CD14-positive monocyte (primary cell): ENCODE measurements at places on chromosomes 2 and 18.

DNA sequence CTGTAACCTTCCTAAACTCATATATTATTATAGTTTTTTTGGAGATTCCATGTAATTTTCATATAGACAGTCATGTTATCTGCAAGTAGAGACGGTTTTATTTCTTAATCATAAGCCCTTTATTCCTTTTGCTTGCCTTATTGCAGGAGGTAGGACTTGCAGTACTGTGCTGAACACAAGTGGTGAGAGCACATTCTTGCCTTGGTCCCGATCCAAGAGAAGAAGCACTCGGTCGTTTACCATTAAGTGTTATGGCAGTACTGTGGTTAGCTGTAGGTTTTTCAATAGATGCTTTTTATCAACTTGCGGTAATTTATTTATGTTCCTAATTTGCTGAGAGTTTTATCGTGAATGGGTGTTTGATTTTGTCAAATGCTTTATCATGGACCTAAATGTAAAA is 305.7 kb downstream of the DYSF start:
- no peaks in the 10 kb centered on the region for H3K4me1 ChIP-seq
- no peak for DNase-seq
- H3K27ac ChIP-seq: no peak overlapping the region
- H3K4me3 ChIP-seq: no peak overlapping the region
- H3K36me3 ChIP-seq: no peaks in the 10 kb centered on the region
- H3K27me3 ChIP-seq: no peaks in the 10 kb centered on the region

GRCh38 chr2:144701259-144701658 is 181.3 kb upstream of the ZEB2 start:
- H3K27me3 ChIP-seq: no peaks in the 10 kb centered on the region
- peak; percentile 96 for DNase-seq
- H3K36me3 ChIP-seq: no peaks in the 10 kb centered on the region
- peak overlapping the region; percentile 45 for H3K4me3 ChIP-seq
- H3K4me1 ChIP-seq: peaks cover 62% of the 10 kb centered on the region

DNA sequence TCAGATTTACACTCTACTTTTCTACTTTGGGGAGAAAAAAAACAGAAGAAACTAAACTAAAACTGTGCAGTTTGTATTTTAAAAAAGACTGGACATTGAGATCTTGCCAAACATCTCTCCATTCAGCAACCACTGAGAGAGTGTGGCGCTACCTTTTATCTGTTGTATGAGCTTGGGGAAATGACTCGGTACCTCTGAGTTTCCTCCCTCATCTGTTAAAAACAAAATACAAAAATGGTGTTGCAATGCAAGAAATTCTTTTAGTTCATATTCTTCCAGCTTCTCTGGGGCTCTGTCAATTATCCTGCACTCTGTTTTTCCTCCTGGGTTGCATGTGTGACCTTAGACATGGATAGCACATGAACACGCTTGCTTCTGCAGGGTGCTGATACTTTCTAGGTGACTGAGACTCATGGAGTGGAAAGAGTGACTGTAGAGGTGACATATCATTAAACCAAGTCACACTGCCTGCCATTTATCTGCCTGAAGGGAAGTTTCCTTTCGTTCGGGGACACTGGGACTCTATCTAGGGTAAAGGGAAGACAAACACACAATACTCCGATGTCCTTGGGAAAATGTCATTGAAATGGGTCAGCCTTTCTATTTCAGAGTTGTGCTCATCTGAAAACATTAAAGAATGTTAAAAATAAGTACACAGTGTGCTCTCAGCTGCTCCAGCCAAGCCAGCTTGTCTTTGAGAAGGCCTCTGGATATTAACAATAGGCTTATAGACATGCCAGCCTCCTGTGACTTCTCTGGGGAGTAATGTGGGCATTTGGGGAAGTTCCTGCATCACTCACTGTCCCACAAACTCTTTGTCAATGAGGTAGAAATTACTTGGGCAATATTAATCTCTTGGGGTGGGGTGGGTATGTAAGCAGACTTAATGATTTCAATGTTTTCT is 91.4 kb downstream of the TRIB2 start:
- H3K27ac ChIP-seq: no peak overlapping the region
- no peaks in the 10 kb centered on the region for H3K36me3 ChIP-seq
- H3K27me3 ChIP-seq: no peaks in the 10 kb centered on the region
- no peaks in the 10 kb centered on the region for H3K4me1 ChIP-seq
- H3K4me3 ChIP-seq: no peak overlapping the region
- DNase-seq: no peak

DNA sequence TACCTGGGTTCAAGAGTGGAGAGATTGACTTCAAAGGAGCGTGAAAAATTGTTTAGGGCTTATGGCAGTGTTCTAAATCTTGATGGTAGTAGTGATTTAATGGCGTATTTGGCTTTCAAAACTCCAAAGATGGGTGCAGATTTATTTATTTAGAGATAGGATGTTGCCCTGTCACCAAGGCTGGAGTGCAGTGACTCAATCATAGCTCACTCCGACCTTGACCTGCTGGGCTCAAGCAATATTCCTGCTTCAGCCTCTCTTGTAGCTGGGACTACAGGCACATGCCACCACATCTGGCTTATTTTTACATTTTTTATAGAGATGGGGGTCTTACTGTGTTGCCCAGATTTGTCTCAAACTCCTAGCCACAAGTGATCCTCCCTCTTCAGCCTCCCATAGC is 52.5 kb downstream of the FAM117B start:
- H3K4me3 ChIP-seq: no peak overlapping the region
- no peak for DNase-seq
- no peaks in the 10 kb centered on the region for H3K36me3 ChIP-seq
- no peaks in the 10 kb centered on the region for H3K4me1 ChIP-seq
- H3K27ac ChIP-seq: no peak overlapping the region

- no peaks in the 10 kb centered on the region for H3K27me3 ChIP-seq
- H3K36me3 ChIP-seq: no peaks in the 10 kb centered on the region
- DNase-seq: no peak
- no peak overlapping the region for H3K4me3 ChIP-seq
- H3K4me1 ChIP-seq: no peaks in the 10 kb centered on the region
Observed at GRCh38 chr2:51534166-51534565, 502.2 kb upstream of the NRXN1 start.

DNA sequence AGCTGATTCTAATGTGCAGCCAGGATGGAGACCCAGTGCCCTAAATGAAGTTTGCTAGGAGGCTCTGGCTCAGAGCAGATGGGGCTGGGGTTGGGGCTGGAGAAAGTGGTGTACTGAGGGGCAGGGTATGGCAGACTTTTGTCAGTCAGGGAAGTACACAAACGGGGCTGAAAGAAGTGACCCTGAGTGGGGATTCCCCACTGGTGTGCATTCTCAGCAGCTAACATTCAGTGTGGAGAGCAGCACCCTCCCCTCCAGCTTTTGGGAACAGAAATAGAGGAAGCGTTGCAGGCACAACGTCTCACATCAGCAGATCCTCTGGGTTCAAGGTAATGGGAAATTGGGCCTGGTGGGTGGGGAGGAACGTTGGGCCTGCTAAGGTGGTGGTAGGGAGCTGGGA is 89.1 kb upstream of the GCFC2 start:
- no peak overlapping the region for H3K27ac ChIP-seq
- no peaks in the 10 kb centered on the region for H3K27me3 ChIP-seq
- H3K4me1 ChIP-seq: no peaks in the 10 kb centered on the region
- no peaks in the 10 kb centered on the region for H3K36me3 ChIP-seq

DNA sequence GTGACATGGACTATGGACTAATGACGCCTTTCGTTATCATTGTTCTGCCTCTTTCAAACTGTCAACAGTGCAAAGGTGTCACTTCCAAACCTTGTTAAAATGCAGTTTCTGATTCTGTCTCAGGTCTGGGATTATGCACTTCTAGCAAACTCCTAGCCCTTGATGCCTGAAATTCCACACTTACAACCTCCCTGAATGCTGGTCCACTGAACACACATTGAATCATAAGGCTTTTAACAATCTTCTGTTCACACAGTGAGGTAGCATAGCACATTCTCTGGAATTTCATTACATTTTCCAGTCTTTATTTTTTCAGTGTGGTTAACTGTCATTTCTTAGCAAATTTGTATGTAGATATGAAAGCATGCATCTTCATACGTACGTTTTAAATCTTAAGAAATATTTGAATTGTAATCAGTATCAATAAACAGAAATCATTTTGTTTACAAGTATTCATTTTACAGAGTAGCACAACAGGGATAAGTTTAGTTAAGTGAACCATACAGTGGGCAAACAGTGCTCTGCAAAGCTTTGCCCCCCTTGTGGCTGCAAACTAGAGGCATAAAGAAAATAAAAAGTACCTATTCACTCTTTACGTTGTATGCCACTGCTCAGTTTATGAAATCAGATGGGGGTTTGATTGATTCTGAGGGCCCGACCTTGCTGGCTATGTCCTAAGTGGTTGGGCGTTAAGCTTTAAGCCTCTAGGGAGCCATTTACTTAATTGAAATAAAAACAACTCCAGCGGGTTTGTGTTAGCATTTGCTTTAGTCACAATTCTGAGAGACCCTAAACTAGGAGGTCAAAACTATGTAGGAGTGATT is 250.8 kb downstream of the LRRTM1 start:
- H3K27ac ChIP-seq: no peak overlapping the region
- DNase-seq: no peak
- H3K4me3 ChIP-seq: no peak overlapping the region
- no peaks in the 10 kb centered on the region for H3K27me3 ChIP-seq

DNA sequence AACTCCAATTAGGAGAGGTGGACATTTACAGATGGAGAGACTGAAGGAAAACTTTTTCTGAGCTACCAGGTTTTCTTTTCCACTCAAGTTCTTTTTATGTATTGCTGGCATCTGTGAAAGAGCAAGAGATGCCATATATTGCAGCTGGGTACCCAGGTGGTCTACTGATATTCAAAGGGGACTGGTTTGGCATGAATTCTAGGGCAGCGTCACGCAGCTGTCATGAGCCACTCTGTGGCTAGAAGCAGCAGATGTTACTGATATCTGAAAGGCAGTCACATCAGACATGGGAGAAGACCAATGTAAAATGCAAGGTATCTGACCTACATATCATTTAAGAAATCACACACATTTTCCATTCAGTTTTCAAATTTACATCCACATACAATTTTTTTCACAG is 408.8 kb downstream of the GALNT13 start:
- no peaks in the 10 kb centered on the region for H3K4me1 ChIP-seq
- H3K27ac ChIP-seq: no peak overlapping the region
- no peaks in the 10 kb centered on the region for H3K36me3 ChIP-seq
- DNase-seq: no peak
- H3K27me3 ChIP-seq: no peaks in the 10 kb centered on the region

GRCh38 chr2:96631804-96632435 is 6.2 kb downstream of the KANSL3 start:
- no peak overlapping the region for H3K4me3 ChIP-seq
- H3K27ac ChIP-seq: no peak overlapping the region
- peaks cover 41% of the 10 kb centered on the region for H3K36me3 ChIP-seq

DNA sequence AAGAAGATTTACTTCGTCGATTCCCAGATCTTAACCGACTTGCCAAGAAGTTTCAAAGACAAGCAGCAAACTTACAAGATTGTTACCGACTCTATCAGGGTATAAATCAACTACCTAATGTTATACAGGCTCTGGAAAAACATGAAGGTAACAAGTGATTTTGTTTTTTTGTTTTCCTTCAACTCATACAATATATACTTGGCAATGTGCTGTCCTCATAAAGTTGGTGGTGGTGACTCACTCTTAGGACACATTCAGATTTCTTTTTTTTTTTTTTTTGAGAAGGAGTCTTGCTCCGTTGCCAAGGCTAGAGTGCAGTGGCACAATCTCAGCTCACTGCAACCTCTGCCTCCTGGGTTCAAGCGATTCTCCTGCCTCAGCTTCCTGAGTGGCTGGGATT is 26.8 kb downstream of the MSH2 start:
- no peaks in the 10 kb centered on the region for H3K4me1 ChIP-seq
- no peak overlapping the region for H3K4me3 ChIP-seq
- H3K27ac ChIP-seq: no peak overlapping the region

DNA sequence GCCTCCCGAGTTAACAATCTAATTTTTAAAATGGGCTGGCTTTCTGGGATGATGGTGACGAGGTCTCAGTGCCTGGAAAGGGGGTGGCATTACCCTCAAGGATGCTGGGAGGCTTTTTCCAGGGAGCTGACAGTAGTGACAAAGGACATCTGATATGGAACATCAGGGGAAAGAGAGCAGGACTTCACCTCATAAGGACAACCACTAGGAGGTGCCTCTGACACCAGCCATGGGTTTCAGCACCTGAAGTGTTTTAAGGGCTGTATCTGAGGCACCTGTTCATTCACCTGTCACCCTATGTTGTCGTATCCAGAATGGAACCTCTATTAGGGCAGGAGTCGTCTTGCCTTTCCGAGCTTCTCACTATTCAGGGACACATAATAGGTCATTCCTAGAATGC is 10.8 kb downstream of the IL36B start:
- H3K4me1 ChIP-seq: no peaks in the 10 kb centered on the region
- no peak overlapping the region for H3K27ac ChIP-seq
- no peaks in the 10 kb centered on the region for H3K27me3 ChIP-seq
- H3K4me3 ChIP-seq: no peak overlapping the region
- no peaks in the 10 kb centered on the region for H3K36me3 ChIP-seq

DNA sequence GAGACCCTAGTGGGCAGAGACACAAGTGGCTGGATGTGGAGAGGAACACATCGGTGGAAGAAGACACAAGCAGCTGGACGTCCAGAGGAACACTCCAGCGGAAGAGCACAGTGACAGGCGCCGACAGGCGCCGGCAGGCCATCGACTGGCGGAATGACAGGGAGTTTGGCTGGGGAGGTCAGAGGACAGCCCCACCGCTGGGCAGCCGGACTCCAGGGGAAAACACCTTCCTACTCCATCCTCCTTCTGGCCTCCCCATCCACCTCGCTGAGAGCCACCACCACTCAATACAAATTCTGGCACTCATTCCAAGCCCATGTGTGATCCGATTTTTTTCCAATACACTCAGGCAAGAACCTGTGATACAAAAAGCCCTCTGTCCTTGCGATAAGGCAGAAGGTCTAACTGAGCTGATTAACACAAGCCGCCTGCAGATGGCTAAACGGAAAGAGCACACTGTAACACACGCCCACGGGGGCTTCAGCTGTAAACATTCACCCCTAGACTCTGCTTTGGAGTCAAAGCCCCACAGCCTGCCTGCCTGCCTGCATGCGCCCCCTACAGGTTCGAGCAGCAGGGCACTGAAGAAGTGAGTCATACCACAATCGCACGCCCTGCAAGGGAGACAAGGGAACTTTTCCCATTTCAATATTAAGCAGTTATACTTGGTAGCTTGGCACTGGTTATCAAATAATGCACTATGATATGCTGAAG is 50.2 kb upstream of the LRP1B start:
- DNase-seq: no peak
- H3K27ac ChIP-seq: no peak overlapping the region
- H3K4me1 ChIP-seq: no peaks in the 10 kb centered on the region
- no peak overlapping the region for H3K4me3 ChIP-seq
- no peaks in the 10 kb centered on the region for H3K27me3 ChIP-seq
- H3K36me3 ChIP-seq: no peaks in the 10 kb centered on the region

DNA sequence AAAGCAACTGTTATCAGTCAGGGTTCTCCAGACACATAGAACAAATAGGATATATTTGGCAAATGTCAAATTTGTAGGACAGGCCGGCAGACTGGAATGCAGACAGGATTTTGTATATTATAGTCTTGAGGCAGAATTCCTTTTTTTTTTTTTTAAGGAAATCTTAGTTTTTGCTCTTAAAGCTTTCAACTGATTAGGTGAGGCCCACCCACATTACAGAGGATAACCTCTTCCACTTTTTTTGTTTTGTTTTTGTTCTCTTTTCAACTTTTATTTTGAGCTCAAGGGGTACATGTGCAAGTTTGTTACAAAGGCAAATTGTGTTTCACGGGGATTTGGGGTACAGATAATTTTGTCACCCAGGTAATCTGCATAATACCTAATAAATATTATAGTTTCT is 350.2 kb upstream of the CHAC2 start:
- H3K4me1 ChIP-seq: no peaks in the 10 kb centered on the region
- no peak overlapping the region for H3K27ac ChIP-seq
- H3K36me3 ChIP-seq: no peaks in the 10 kb centered on the region
- no peak overlapping the region for H3K4me3 ChIP-seq
